ENCODE measurements at places on chromosomes 3 and 15. TPM values are rescaled to one million over a fixed set of nuclear protein-coding genes. Genes with fewer than 3 reads are reported as not detected.

- H3K4me1 ChIP-seq = peaks cover 10% of the 10 kb centered on the region
- H3K27ac ChIP-seq = no peak overlapping the region
- no peaks in the 10 kb centered on the region for H3K27me3 ChIP-seq
- H3K4me3 ChIP-seq = no peak overlapping the region
Measured at GRCh38 chr3:105827959-105828358, 40.9 kb downstream of the CBLB start.

GRCh38 chr3:172154768-172155664, 115.6 kb downstream of the FNDC3B start:
- H3K27ac ChIP-seq = peak overlapping the region; percentile 93
- no peaks in the 10 kb centered on the region for H3K27me3 ChIP-seq
- no peak for DNase-seq
- no peak overlapping the region for H3K4me3 ChIP-seq

- H3K27me3 ChIP-seq = no peaks in the 10 kb centered on the region
- no peaks in the 10 kb centered on the region for H3K36me3 ChIP-seq
- DNase-seq = no peak
- H3K4me1 ChIP-seq = no peaks in the 10 kb centered on the region
- H3K4me3 ChIP-seq = no peak overlapping the region
Measured at GRCh38 chr15:34314491-34315490, 22.8 kb downstream of the SLC12A6 start.

DNA sequence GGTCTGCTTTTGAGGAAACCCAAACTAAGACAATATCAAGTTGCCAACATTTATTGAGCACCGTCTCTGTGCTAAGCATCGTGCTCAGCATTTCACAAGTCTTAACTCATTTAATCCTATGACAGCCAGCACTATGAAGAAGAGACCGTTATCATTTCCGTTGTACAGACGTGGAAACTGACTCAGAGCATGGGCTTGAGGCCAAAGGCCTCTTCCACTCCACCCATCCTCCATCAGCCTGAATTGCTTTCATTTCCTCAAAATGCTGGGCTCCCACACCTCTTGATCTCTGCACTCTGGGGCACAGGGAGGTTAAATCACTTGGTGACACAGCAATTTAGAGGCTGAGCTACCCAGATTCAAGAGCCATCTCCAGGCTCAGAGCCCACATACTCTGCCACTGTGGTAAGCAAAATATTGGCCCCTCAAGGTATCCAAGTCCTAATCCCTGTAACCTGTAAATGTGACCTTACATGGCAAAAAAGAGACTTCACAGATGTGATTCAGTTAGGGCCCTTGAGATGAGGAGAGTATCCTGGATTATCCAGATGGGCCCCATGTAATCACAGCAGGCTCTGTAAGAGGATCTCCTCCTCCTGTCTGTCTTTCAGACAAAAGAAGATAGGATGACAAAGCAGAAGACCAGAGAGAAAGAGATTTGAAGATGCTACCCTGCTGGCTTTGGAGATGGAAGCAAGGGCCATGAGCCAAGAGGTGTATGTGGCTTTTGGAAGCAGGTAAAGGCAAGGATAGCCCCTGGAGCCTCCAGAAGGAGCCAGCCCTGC, 24.3 kb upstream of the FLNB start:
- DNase-seq = peak; percentile 67
- no peak overlapping the region for H3K4me3 ChIP-seq
- no peaks in the 10 kb centered on the region for H3K36me3 ChIP-seq
- no peaks in the 10 kb centered on the region for H3K27me3 ChIP-seq

Gene MESP2
- total RNA-seq = 1.2 TPM
